ENCODE measurements at places on chromosomes 6 and 20. TPM values are rescaled to one million over a fixed set of nuclear protein-coding genes. Genes with fewer than 3 reads are reported as not detected.

The ISM1 gene
- total RNA-seq, result not detected

- DNase-seq, result peak; percentile 71
Observed at GRCh38 chr6:106383573-106383972, 23.1 kb downstream of the CRYBG1 start.

- DNase-seq, result no peak
Observed at GRCh38 chr6:76124018-76124417, 51.6 kb upstream of the IMPG1 start.

DNA sequence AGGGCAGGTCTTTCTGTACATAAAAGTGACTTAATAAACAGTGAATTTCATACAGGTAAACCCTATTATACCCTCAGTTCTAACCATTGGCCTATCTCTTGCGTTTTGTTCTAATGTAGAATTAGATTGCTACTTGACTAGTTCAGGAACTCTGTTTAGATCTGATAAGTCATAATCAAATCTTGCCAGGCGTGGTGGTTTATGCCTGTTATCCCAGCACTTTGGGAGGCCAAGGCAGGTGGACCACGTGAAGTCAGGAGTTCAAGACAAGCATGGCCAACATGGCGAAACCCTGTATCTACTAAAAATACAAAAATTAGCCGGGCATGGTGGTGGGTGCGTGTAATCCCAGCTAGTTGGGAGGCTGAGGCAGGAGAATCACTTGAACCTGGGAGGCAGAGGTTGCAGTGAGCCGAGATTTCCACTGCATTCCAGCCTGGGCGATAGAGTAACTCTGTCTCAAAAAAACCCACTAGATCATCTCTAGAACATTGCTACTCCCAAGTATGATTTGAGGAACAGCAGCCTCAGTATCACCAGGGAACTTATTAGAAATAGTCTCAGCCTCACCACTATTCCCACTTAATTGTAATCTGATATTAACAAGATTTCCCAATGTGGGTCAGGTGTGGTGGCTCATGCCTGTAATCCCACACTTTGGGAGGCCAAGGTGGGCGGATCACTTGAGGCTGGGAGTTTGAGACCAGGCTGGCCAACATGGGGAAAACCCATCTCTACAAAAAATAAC lies 12.2 kb downstream of the GTPBP2 start:
- DNase-seq, result no peak
